Activated naive CD4-positive, alpha-beta T cell treated with anti-CD3 and anti-CD28 coated beads, Interleukin-2, amount 50 U/mL, for 72 hours (primary cell): ENCODE measurements at places on chromosomes 6 and 20. TPM values are rescaled to one million over a fixed set of nuclear protein-coding genes. Genes with fewer than 3 reads are reported as not detected.

DNA sequence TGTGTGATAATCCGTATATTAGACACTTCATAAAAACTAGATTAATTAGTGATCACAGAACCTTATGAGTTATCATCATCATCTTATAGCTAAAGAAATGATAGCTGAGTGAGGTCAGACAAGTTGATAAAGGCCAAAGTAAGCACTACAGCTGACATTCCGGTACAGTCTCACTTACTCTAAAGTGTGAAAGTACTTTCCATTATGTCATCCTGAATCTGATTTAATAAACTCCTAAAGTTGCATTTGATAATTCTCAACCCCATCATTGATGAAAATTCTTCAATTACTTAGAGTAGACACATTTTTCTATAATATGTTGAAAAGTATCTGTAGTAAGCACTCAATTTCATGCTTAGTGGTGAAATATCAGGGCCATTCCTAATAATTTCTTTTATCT is 385.2 kb upstream of the CHD6 start:
- DNase-seq = no peak

- DNase-seq = no peak
Measured at GRCh38 chr6:152671171-152671570, 26.5 kb upstream of the MYCT1 start.

Gene LY6G6C
- not detected for total RNA-seq

DNA sequence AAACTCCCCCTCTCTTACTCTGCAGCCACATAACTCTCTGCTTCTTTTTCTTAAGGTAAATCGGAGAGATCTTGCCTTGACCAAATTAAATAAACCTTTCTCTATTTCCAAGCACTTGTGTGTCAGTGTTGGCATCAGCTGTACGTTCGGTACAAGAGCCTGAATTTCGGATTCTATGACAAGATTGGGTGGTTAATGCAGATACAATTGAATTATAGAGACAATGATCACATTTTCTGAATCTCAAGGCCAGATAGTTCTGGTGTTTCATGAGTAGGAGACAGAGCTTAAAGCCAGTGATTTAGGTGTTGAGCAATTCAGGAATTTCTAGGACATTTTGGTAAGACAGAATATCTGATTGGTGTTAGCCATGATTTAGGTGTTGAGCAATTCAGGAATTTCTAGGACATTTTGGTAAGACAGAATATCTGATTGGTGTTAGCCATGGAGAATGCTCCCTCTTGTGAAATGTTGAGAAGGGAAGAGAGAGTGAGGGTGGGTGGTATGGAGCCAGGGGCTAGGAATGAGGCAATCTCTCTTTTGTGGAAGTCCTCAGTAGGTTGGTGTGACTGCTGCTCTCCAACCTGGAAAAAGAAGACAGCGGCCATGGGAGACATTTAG is 5.1 kb downstream of the SPINT3 start:
- no peak for DNase-seq
